ENCODE measurements at places on chromosomes 6 and 20. TPM values are rescaled to one million over a fixed set of nuclear protein-coding genes. Genes with fewer than 3 reads are reported as not detected.

- DNase-seq: no peak
Observed at GRCh38 chr6:35061102-35061615, 80.0 kb downstream of the TCP11 start.

- no peak for DNase-seq
Observed at GRCh38 chr6:144912474-144912873, 627.3 kb downstream of the UTRN start.

DNA sequence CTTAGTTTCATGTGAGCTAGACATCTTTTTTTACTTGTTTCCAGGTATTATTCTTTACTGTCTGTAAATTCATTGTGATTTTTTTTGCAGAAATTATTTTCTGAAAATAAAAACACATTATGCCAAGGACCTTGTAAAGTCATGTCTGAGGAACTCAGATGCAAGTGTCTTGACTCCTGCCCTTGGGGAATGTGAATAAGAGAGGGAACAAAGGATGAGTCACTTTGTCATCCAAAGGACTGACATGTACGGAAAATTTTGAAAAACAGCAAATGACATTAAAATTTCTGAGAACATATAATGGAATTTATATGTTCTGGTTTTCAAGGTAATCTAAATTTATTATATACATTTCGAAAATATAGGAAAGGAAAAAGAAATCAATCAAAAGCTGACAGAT is 660.4 kb downstream of the CD109 start:
- no peak for DNase-seq

Gene PNPLA1
- polyA plus RNA-seq: not detected

Gene TNNC2
- 5,896 TPM for polyA plus RNA-seq

Gene COL21A1
- 172 TPM for polyA plus RNA-seq

DNA sequence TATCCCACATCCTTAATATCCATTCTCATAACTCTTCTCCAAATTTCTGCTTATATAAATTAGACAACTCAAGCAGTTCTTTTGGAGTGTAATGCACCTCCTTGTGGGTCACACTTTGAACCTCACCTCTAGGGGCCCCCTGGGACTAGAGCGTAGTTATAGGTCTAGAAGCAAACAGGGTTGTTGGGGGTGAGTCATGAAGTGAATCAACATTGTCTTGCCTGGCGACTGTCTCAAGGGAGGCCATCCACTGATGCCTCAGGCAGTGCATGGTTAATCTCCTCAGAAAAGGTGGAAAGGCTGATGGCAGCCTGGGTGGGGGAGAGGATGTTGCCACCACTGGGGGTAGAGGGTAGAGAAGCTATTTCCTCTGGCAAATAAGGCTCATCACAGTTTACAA is 129.1 kb downstream of the TNFRSF21 start:
- no peak for DNase-seq

DNA sequence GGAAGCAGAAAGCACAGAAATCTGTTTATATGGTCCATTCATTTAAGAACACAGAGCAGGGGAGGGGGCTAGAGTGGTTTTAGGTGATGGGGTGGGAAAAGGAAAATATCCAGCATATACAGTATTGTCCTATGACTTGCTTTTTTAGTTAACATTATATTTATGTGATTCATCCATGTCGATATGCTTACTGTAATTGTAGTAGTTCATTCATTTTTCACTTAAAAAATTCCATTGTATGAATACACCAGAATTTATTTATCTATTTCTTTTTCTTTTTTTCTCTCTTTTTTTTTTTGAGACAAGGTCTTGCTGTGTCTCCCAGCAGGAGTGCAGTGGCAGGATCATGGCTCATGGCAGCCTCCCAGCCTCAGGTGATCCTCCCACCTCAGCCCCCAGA is 9.6 kb upstream of the PRIM2 start:
- DNase-seq: no peak

DNA sequence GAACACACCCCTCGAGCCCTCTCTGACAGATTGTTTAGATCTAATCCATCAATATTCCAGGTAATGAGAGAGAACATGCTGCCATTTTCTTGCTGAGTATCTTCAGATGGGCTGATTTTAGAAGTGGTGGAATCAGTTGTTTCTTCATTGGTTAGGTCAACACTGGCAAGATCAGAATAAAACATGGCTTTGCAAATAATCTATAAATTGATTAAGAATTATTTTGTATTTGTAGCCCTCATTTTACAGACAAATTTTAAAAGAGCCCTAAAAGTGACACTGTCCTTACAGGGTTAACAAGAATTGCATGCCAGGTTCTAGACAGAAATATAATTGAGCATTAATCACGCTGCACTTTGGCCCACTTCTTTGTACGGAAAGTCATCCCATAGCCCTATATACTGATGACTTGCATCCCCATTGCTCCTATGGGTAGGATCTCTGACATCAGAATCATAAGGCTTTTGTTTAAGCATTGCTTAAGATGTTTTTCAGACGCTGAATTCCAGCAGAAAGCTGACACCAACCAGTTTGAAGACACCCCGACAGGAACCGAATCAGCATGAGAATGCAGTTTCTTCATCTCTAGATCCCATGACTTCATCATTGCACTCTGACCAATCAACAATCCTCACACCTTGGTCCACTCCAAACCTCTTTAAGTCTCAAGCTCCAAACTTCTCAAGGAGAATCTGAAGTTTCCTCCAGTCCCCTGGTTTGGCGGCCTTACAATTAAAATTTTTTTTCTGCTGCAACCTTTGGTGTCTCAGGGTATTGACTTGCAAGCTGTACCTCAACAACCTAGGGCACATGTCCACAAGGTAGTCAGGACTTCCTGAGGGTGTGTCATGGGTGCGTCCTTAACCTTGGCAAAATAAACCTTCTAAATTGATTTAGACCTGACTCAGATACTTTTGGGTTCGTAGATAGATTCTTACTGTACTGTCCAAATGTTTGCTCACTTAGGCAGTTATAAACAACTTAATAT is 7.8 kb downstream of the TDP2 start:
- no peak for DNase-seq

Gene SRMS
- polyA plus RNA-seq: not detected

DNA sequence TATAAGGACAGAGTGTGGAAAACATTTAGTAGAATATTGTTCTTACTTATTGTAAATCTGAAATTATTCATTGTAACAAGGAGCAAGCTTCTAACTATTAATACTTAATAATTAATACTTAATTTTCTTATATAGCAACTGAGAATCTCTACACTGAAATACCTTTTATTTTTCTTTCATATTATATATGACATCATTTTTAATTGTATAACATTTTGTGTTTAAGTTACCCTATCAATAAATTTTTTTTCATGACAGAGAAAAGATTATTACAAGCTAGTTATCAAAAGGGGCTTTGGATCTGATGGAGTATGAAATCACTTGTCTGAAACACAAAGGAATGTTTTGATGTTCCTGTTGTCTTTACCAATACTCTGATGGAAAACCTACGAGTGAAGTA is 72.2 kb upstream of the CNKSR3 start:
- no peak for DNase-seq

GRCh38 chr6:166419286-166419685 is 36.5 kb upstream of the MPC1 start:
- DNase-seq: no peak

DNA sequence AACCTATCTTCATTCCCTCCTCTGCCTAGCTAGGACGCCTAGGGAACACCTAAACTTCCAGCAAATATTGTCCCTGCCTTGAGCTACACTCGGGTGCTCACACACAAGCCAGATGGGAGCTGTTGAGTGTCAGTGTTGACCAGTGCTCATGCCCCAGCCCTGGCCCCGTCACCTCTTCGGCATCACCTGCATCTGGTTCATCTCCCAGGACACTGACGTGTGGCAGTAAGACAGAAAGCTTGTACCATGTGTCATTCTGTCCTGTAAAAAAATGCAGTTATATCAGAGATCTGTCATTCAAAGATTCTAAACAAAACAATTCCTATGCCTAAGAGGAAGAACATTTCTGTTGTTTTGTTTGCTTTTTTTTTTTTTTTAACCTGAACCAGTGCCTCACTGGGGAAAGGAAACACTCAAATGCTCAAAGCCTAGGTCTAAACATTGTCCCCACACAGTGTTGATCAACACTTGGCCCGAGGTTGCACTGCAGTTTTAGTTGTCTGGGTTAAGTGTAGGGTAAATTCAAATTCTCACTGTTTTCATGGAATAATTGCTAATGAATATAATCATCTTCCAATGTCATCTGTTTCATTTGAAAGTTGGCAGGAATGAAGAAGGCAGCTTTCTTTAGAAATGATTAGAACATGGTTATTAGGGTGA is 102.7 kb upstream of the SASH1 start:
- no peak for DNase-seq

DNA sequence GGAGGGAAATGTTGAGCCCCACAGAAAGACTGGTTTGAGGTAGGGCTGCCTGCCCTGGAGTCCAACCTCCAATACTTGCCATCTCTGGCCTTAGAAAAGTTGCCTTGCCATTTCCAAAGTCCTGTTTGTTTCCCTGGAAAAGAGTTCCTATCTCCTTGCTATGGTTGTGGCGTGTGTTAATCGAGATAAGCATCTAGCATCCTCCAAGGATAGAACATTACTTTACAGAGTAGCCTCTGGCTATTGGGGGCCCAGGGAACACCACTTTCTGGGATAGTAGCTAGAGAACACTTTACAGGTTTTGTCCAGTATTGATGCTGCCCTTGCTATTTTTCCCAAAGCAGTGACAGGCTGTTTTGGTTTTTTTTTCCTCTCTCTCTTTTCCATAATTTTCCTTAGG is 57.4 kb upstream of the SASH1 start:
- no peak for DNase-seq

- DNase-seq: no peak
Observed at GRCh38 chr6:20238688-20239587, 26.7 kb upstream of the MBOAT1 start.

- no peak for DNase-seq
Observed at GRCh38 chr6:162251257-162251656, 476.3 kb downstream of the PRKN start.

GRCh38 chr20:24453869-24454268 is 15.6 kb upstream of the SYNDIG1 start:
- no peak for DNase-seq

GRCh38 chr20:25685276-25686080 is 11.2 kb downstream of the ZNF337 start:
- DNase-seq: no peak

All from muscle of arm (tissue), 14 donors.